Fibroblast of skin of left quadriceps (primary cell): ENCODE measurements at places on chromosomes 3 and 15.

GRCh38 chr3:121998611-121999473, 23.2 kb downstream of the ILDR1 start:
- DNase-seq: no peak

DNA sequence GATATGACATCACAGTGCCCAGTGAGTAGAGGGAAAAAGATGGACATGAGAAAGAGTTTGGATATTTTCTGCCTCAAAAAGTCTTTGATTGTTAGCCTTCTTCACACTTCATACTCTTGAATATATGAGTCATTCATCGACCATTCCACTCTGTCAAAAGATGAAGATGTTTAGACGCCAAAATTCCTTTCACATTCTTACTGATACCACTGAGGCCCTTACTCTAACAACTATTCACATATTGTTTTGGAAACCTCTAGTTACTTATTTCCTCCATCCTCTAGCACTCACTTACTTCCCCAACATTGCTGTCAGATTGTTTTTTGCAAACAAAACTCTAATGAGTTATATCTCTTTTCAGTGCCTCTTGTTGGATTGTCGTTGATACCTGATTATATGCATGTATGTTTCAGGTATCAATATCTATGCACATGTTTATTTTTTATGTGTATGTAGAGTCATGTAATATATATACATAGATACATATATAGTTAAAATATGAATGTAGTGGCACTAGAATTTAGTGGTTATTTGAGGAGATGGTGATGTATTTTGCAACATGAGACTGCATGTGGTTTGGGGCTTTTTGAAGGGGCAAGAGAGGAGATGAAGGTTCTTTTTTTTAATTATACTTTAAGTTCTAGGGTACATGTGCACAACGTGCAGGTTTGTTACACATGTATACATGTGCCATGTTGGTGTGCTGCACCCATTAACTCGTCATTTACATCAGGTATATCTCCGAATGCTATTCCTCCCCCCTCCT, 40.0 kb upstream of the OR5H6 start:
- DNase-seq: no peak

DNA sequence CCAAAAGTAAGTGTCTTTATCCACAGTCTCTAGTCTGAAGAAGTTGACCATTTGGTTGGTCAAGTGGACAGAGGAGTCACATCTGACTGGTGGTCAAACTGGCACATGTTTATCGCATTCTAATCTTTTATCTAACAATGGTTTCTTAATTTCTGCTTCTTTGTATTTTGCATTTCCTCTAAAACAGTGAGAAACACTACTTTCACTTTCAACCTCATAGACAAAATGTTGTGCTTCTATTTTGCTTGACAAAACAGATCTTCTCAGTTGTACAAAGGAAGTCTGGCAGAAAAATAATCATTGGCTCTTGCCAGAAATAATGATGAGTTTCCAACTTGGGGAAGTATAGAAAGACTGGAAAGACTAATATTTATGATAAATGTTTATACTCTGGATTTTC, 103.9 kb downstream of the MME start:
- no peak for DNase-seq

- DNase-seq: no peak
These were observed 30.5 kb downstream of the LRIG1 start for GRCh38 chr3:66470285-66470684.

DNA sequence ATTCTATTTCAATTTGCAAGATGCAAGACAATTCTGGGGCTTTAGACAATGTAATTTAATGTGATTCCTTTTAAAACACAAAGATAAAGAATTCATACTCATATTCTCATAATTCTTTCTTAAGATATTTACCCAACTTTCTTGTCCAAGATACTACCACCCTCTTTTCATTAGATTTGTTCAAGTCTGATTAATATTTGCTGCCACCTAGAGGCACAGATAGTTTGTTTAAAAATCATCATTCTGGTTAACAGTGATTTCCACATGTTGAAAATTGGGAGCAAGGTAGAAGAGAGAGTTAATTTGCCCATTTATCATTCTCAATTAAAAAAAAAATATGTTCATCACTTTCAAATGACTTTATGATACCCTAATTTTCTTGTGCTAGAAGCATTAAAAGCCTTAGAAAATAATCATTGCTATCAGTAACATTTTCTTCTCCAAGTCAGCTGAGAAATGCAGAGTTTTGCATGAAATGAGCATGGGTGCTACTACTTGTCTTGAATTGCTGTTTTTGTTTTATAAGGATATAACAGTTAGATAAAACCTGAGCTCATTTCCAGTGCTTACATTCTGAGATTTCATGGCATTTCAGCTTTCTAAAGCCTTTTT, 11.6 kb downstream of the TAMM41 start:
- DNase-seq: no peak

DNA sequence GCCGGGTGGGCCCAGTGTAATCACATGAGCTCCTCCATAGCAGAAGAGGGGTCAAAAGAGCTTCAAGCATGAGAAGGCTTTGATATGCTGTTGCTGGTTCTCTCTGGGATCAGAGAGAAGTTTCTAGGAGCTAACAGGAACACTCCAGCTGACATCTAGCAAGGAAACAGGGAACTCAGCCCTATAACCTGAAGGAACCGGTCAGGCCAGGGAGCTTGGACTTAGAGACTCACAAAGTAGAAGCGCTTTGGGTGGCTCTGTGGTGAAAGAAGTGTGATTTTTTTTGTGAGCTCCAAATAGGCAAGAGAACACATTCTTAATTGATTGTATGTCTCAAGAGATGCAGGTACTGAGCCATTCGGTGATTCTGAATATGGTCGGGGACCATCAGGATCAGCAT, 26.2 kb upstream of the EPHB1 start:
- DNase-seq: no peak

GRCh38 chr15:76105391-76105790, 45.6 kb downstream of the TMEM266 start:
- DNase-seq: no peak

- no peak for DNase-seq
These were observed 427.5 kb upstream of the TBL1XR1 start for GRCh38 chr3:177624528-177625495.

DNA sequence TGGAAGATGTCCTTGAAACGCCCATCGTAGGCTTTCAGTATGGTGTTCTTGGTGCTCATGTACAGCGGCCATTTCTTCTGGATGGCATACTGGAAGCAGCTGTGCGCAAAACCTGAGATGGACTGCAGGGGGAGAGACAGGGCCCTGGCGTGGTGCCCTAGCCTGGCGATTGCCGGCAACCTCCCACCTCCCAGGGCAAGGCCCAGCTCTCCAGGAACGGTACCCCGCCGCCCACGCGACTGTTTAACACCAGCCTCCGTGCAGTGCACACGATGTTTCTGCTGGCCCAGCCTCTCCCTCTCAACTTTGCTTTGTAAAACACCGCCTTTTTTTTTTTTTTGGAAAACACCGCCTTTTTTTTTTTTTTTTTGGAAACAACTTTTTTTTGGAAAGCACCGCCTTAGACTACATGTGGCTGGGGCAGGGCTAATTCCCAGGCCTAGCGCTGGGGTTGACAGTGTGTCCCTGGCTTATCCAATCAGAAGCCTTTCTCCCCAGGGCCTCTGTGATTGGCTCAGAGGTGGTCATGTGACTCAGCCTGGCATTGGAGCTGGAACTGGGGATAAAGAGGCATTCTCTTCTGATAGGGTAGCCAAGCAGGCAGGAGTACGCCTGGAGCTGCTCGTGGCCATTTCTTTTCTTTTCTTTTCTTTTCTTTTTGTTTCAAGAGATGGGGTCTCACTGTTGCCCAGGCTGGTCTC, 14.7 kb downstream of the IDH2 start:
- DNase-seq: no peak

DNA sequence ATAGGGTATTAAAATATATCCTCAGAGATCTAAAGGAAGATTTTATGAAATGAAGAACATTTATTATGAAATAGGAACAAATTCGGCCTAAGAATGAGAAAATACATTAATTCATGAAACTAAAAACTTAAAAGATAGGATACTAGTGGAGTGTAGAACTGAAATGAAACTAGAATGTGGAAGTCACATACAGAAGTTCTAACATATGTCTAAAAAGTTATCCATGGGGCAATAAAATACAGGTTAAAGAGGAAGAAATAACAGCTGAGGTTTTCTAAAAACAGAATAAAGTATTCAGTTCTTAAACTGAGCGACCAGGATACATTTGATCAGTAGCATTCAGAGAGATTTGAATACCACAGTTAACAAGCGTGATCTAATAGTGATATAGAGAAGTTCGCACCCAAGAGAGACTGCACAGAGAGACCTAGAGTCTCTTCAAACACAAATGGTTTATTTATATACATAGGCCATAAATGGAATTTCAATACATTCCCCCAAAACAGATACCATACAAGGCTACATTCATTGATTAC, 85.9 kb downstream of the FEZF2 start:
- DNase-seq: no peak

- DNase-seq: no peak
These were observed 97.8 kb downstream of the RPL22L1 start for GRCh38 chr3:170772175-170772574.

DNA sequence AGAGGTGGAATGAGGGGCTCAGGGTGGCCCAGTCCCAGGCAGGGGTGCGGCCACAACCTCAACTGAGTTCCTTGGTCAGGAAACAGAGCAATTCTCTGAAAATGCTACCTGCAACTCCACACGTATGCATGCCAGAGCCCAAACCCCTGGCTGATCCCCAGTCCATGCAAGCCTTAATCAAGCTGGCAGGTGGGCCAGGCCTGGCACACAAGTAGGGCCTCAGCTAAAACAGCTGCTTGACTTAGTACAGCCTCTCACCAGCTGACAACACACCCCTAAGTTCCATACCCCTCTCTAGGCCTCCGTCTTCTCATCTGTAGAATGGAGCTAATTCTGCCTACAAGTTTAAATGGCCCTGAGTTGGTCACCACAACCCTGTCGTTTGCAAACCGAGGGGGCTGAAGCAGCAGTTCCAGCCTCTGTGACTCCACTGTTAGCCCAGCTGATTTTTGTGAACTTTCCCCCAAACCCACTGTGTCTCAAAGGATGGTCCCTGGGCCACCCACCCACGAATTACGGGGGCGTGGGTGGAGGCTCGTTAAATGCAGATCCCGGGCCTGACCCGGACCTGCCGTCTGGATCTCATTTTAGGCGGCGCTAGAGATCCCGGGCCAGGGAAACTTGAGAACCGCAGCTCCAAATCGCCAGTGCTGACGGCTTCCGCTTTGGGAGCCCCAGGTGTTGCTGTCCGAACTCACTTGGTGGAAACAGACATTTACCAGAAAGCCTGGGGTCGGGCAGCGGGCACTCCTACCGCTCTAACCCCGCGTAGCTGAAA, 927 bp downstream of the CHDH start:
- no peak for DNase-seq

DNA sequence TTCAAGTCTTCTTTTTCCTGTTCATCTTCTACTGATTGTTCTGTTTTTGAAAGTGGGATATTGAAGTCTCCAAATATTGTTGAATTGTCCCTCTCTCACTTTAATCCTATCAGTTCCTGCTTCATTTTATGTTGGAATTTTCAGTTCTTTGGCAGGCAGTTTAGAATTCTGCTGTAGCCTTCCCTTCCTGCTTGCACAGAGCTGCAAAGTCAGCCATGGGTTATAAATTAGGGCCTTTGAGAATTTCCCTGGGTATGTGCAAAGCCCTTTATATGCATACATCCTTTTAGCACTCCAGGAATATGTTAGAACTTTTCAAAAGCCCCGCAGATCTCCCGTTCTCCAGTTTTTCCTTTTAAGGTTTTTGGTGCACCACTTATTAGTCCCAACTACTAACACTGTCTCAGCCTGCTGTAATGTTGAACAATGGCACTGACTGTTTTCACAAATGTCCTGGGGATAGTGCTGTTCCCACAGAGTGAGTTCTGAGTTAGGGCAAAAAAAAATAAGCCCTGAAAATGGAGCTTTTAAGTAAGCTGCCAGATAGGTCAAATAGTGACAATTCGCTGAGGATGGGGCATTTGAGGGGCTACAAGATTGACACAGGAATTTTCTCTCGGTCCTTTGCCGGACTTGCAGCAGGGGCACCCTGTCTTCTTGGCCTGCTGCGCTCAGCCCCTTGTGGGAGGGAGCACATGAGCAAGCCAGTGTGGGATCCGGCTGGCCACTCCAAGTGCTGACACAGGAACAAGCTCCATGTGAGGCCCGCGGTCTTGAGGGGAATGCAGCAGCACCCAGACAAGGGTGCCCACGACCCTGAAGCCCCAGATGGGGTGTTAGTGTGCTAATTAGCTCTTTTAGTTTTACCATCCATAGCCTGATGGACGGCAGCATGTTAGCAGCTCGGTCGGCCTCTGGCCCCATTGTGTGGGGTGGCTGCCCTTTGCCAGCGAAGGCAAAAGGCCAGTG, 96.0 kb downstream of the VPS8 start:
- DNase-seq: no peak

GRCh38 chr3:102400766-102401165, 34.0 kb upstream of the ZPLD1 start:
- DNase-seq: no peak

DNA sequence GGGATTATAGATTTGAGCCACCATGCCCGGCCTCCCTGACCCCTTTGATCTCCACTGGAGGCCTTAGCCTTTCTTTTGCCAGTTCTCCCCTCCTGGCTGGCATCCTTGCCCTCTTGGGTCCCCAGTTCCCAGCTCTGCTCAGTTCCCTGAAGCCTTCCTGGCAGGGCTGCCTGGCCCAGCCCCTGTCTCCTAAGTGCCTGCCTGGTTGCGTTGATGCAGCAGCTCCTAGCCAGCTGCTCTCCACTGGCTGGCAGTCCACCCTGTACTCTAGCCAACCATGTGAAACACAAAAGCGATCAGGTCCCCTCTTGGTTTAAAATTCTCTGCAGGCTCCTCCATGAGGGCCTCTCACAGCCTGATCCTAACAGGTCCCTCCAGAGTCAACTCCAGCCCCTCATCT, 184.7 kb downstream of the RAB11A start:
- no peak for DNase-seq

GRCh38 chr15:100777821-100778220, 101.8 kb upstream of the ALDH1A3 start:
- no peak for DNase-seq

DNA sequence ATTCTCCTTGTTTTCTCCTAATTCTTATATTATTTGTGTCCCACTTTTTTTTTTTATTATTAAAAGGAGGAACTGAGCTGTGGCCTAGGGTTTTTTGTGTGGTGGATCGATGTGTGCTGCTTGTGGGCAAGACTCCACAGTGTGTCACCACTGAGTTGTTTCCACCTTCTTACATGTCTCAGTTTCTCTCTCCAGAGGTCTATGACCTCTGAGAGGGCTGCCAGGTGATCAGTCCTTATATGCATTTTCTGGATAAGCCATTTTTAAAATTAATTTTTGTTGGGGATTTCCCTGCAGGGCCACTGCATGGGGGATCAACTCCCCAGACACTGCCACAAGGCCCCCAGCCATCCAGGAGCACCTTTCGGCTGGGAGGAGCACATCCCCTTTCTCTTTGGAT, 27.8 kb downstream of the IQCF6 start:
- DNase-seq: no peak

GRCh38 chr3:13950042-13950441, 70.2 kb upstream of the WNT7A start:
- DNase-seq: no peak

DNA sequence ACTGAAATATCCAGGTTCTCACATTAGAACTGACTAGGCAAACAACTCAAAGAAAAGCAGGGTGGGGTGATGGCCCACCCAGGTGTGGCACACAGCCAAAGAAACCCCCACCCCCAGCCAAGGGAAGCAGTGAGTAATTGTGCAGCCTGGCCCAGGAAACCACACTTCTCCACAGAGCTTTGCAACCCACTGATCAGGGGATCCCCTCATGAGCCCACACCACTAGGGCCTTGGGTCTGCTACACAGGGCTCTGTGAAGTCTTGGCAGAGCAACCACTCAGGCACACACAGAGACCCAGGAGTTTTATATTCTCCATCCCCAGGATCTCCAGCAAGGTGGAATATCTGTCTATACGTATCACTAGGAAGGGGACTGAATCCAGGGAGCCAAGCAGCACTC, 22.2 kb upstream of the TRIM42 start:
- no peak for DNase-seq

- no peak for DNase-seq
These were observed 59.0 kb downstream of the PRKAR2A start for GRCh38 chr3:48788544-48789162.
